Esophagus mucosa (tissue), 1 donor: ENCODE measurements at places on chromosomes 12 and 14. TPM values are rescaled to one million over a fixed set of nuclear protein-coding genes. Genes with fewer than 3 reads are reported as not detected.
A peak's percentile ranks its signal among the peaks of the same experiment; 100 is the strongest.

GRCh38 chr14:87334997-87335685 lies 657.8 kb downstream of the GALC start:
- ATAC-seq, result no peak

DNA sequence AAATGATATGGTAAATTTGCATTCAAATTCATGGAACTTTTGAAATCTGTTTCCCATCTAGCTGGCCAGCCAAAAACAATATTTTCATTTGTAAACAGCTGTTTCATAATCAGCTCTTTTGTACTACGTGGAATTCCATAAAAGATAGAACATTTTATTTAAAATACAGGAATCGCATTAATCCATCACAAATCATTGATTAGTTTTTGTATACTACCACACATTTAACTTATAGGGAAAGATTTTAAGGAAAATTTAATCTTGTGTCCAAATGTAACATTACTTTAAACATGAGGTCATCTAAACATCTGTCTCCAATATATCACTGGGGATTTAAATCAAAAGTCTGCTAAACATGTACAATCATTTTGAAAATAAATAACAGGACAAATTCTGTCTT lies 33.5 kb downstream of the SLC25A21 start:
- no peak for ATAC-seq

DNA sequence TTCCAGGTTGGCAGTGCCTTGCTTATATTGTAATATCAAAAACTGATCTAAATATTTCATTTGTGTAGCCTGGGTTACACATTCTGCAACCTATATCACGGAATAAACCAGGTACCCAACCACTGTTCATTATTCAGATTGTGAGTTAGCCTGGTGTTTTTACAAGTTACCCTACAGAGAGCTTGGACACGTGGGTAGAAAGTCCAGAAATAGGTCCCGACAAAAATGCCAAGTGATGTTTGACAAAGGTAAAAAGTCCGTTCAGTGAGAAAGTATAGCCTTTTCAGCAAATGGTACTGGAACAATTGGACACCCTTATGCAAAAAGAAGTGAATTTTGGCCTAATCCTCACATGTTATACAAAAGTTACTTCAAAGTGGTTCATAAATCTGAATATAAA lies 17.6 kb upstream of the EVL start:
- no peak for ATAC-seq

DNA sequence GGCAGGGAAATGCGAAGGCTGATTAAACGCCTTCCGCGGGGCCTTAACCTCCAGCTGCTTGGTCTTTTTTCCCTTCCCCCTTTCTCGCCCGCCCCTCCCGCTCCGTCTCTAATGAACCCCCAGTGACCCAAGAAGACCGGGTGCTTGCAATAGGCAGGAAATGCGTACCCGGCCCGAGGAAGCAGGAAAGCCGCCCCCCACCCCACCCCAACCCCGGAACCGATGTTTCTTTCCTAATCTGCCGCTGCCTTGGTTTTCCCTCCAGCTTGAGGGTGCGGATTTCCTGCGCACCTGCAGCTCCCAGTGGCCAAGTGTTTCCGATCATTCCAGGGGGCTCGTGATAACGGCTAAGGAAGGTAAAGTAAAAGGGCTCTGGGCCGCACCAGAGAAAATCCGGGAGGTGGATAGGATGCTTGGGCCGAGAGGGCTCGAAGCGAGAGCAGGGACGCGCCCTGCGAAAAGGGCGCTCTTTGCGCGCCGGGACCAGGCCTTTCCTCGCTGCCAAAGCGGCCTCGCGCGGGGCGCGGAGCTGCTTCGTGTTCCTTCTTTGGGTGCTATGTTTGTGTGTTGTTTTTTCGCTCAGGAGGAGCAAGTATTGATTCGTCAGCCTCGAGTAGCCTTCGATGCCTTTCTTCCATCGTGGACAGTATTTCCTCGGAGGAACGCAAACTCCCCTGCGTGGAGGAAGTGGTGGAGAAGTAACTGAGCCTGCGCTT lies 983 bp downstream of the MYF6 start:
- ATAC-seq, result no peak

- peak; percentile 20 for ATAC-seq
Observed at GRCh38 chr14:28635387-28635786, 131.2 kb upstream of the FOXG1 start.

DNA sequence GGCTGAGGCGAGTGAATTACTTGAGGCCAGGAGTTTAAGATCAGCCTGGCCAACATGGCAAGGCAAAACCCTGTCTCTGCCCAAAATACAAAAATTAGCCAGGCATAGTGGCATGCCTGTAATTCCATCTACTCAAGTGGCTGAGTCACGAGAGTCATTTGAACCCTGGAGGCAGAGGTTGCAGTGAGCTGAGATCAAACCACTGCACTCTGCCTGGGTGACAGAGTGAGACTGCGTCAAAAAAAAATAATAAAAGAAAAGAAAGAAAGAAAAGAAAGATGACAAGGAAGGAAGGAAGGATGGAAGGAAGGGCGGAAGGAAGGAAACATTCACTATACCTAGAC lies 159.6 kb upstream of the CNOT2 start:
- ATAC-seq, result no peak

EXOC3L4 gene
- total RNA-seq, result 0.20 TPM

GRCh38 chr14:104864267-104865080 lies 594 bp upstream of the CEP170B start:
- peak; percentile 64 for ATAC-seq

RFX4 gene
- total RNA-seq, result not detected

DNA sequence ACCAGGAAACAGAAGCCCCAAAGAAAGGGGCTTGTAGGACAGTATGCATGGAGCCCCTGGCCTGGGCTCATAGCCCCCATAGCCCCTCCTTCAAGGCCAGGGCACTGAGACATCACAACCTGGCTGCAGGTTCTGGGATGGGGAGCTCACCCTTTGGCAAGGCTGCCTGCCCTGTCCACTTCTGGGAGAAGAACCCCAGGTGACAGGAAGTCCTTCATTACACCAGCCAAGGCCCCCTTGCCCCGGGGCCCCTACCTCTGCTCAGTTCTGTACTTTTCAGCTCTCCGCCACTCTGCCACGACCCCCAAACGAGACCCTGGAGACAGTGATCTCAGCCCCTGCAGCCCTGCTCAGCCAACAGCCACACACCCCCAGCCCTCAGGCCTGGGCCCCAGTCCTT lies 223.2 kb upstream of the RTL1 start:
- no peak for ATAC-seq

PCED1B gene
- 1.7 TPM for total RNA-seq

GRCh38 chr14:24895243-24895583 lies 154.7 kb downstream of the STXBP6 start:
- ATAC-seq, result no peak

- ATAC-seq, result peak; percentile 88
Observed at GRCh38 chr12:3311027-3311402, 180.0 kb upstream of the PRMT8 start.

KRT7 gene
- total RNA-seq, result 113 TPM

DNA sequence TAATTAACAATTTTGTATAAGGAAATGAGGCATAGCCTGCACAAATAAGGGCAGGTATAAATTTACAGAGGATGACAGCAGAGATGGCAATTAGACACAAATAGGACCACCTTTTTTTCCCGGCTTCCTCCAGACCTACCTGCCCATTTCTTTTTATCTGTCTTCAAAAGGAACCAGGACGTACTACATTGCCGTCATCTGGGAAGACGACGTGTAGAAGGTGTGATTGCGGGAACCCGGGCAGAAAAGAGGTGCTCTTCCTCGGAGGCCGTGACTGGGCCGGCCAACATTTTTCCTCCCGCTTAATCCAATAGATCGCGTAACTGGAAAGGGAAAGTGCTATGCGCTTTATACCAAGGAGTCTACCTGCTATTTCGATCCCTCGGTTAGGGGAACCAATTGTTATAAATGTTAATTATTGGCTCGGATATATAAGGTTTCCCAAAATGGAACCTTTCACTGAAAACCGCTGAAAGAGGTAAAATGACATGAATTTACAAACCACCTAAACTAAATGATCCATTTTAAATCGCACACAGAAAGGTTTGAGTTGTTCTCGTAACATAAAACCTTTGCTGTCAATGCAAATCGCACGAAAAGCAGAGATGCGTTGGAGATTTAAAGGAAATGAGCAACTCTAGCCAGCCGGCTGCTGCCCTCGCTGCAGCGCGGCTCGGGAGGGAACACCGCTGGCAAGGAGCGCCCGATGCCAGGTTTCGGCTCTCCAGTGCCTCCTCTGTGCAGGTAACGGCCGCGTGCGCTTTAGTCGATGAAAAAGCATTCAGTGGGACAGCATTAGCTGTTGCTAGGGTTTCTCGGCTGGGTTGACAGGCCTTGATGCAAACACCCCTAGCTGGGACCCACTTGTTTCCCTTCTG lies 2.8 kb upstream of the SIX1 start:
- no peak for ATAC-seq

DNA sequence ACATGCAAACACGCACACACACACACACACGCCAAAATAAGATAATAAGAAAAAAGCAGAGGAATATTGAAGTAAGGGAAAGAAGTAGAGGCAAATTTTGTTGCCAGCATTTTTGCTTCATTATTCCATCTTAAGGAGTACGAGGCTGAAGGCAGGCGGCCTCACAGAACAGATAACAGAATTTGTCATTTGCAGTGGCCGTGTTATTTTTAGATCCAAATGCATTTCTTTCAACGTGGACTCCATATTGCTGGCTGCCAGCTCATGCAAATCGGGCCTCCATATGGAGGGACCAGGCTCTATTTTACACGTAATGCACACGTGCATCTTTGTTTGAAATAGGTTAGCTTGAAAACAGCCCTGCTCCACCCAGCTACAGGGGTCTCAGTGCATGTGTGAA lies 172.9 kb downstream of the RBM19 start:
- ATAC-seq, result no peak

- no peak for ATAC-seq
Observed at GRCh38 chr12:98544751-98545150, 29.4 kb downstream of the TMPO start.

DNA sequence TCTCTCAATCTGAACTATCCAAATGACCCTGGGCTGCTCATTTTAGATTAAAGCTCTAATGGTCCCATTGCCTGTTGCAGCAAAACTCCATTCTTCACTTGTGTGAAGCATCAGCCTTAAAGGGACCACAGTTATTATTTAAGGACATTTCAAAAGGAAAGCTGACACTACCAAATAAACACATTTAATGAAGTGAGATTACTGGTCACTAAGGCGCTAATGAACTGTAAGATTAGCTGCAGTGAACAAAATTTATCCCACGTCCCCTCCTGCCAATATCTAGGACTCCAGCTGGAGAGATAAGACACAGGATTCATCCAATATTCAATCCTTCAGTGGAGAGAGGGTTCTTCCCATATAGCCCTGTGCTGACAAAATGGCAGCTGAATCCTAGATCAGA lies 1029.2 kb upstream of the SEL1L start:
- no peak for ATAC-seq

DNA sequence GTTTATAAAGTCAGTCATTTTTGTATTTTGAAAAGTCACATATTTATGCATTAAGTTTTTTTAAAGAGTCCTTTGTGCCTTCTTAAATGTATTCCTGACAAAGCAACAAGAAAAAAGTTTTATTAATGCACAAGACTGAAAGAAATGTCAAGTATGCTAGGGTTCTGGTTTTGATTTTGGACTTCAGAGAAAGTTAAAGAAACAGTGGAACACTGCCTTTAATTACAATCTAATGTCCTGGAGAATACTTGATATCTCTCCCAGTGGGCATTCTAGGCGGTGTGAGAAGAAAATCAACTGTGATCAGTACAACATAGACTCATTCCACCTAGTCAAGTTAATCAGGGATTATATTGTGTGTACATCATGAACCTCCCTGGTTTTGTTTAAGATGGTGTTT lies 49.9 kb downstream of the PRICKLE1 start:
- no peak for ATAC-seq

DNA sequence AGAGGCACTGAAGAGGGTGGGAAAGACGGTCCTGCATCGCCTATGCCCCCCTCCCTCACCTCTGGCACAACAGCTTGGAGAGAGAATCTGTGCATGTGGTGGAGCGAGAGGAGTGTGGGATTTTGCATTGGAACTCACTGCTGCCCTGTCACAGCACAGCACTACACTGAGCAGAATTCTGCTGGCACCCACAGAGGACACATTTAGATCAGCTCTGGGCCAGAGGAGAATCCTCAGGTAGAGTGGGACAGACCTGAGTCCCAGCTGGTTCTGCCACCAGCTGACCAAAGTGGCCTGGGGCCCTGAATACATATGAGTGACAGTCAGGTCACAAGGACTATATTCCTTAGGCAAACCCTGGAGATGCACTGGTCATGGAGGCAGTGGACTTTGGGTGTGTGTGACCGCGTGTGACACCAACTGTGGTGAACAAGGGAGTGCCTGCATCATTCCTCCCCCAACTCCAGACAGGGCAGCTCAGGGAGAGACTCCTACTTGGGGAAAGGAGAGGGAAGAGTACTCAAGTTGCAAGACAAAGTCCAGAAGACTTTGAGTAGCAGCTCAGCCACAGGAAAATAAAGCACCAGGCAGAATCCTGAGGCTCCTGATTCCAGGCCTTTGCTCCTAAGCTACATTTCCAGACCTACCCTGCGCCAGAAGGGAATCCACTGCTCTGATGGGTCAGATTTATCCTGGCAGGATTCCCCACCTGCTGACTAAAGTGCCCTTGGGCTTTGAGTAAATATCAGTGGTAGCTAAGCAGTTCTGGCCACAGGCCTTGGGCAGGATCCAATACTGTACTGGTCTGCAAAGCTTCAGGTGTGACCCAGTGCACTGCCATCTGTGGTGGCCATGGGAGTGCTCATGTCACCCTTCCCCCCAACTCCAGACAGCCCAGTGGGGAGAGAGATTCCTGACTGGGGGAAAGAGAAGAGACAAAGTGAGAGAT lies 10.6 kb upstream of the ACOT1 start:
- no peak for ATAC-seq

- peak; percentile 54 for ATAC-seq
Observed at GRCh38 chr14:100159865-100160533, 554 bp upstream of the DEGS2 start.

DNA sequence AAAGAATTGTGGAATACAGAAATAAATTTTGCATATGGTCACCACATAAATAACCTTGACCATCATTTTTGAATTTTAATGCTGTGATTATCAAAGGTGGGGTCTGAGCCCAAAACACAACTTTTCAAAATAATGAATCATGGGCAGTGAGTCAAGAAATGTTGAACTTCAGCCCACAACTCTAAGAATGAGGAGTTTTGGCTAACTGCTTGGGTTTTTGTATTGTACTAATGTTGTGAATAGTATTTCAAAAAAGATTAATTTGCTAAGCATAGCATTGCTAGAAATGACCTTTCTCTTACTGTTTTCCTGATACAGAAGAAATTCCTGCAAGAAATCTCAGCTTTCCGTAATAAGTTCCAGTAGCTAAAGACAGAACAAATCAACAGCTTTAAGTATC lies 24.4 kb upstream of the YARS2 start:
- ATAC-seq, result no peak

TBK1 gene
- 12.1 TPM for total RNA-seq
